ENCODE measurements at places on chromosomes 13 and 19.

GRCh38 chr19:8150998-8151766 lies 1.8 kb upstream of the FBN3 start:
- no peak for DNase-seq

DNA sequence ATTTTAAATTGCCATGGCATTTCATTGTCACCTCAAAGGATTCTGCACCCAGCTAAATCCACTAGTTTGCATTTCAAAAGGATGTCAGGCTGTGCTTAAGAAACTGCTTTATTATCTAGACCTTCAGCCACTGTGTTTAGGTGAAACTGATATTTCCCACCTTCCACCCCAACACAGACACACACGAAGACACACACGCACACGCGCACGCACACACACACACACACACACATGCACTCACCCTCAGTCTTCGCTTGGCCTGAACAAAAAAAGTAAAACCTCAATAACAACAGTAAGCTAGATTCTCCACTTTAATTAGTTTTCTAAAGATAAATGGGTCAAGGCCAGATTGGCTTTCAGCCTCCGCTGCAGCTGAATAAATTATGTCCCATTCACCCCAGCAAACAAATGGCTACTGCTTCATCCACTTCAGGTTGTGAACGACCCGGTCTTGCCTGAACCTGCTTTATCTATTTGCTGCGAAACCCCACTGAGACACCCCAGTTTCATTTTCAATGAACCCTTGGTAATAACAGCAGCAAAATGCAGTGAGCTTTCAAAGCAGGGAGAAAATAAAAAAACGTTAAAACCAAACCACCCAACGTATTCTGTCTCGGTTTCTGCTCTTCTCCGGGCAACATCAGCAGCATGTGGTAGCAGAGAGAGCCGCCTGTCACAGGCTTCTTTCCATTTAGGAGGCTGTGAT lies 166.8 kb downstream of the DCT start:
- no peak for DNase-seq

GRCh38 chr19:13122275-13122878 lies 4.3 kb downstream of the NACC1 start:
- DNase-seq = no peak

GRCh38 chr13:111879719-111880118 lies 187.2 kb upstream of the SOX1 start:
- no peak for DNase-seq

DNA sequence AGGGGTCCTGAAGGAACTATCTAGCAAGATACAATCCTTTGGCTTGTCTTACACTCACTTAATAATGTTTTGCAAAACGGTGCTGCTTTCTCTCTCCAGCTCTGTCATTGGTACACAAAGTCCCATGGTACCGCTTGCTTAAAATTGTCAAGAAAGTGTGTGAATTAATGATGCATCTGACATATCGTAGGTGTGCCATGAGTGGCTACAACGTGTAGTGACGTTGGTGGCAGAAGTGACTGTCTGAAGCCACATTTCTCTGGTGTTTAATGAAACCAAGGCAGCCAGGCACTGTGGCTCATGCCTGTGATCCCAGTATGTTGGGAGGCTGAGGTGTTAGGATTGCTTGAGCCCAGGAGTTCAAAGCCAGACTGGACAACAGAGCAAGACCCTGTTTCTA lies 2.6 kb downstream of the HSH2D start:
- DNase-seq = no peak

GRCh38 chr13:24385902-24386301 lies 76.5 kb downstream of the C1QTNF9 start:
- no peak for DNase-seq

GRCh38 chr13:85665286-85665685 lies 133.9 kb downstream of the SLITRK6 start:
- DNase-seq = no peak

GRCh38 chr13:106177146-106177545 lies 358.3 kb downstream of the EFNB2 start:
- DNase-seq = no peak

DNA sequence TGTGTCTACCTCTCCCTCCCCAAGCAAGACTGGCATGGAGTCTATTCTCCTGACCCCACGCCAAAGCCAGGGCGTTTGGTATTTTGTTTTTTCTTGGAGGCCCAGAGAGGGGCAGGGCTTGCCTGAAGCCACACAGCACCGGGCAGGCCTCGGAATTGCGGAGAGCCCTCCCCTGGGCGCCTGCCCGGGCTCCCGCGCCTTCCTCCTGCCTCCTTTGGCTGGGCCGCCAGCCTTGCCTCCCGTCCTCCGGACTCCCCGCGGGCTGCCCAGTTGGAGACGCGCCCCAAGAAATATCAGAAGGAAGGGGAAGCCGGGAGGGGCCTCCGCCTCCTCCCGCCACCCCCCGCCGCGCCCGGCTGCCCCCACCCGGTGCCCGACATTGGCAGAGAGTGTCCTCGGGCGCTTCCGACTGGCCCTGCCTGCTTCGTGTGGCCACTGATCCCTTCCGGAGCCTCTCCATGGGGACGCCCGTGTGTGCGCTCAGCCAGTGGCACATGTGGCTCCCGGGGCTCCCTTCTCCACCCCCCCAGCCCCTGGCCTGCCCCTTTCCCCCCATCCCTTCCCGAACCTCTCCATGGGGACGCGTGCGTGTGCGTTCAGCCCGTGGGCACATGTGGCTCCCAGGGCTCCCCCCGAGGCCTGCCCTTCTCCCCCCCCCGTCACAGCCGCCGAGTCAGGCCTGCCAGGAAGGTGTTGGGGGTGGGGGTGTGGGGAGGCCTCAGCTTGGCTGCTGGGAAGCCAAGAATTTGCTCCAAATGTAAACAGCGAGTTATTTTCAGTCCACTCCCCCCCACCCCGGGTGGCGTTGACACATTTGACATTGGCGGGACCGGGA lies 37.3 kb downstream of the NFIC start:
- DNase-seq = peak; percentile 99

DNA sequence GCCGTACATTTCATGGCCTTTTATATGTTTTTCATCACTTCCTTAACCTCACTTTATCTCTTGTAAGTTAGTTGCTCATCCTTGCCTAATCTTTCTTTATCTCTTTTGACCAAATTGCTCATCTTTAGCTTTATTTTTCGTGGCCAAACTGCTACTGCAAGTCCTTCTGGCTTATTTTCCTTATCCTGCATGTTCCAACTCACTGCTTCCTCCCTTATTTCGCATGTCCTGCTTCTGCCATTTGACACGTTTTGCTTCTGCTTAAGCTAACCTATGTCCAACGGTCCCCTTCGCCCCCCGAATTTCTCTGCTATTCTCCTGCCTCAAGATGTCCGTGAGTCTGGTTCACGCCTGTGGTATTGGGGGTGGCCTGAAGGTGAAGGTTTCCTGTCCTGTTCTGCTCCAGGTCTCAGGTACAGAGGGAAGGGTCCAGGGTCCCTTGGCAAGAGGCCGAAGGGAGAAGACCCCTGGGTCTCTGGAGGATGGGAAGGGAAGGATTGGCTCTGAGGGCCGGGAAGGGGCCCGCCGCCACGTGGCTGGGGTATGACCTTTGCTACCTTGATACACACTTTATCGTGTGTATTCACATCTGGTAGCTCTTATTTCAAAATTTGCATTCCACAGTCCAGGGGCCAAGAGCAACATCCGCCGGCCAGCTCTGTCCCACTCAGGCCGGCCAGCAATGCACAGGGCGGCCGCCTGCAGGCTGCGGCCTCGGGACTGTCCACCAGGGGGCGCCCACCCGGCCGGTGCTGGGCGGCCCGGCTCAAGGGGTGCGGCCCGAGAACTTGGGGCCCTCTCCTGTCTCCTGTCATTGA lies 2.9 kb upstream of the C19orf85 start:
- DNase-seq = peak; percentile 84

DNA sequence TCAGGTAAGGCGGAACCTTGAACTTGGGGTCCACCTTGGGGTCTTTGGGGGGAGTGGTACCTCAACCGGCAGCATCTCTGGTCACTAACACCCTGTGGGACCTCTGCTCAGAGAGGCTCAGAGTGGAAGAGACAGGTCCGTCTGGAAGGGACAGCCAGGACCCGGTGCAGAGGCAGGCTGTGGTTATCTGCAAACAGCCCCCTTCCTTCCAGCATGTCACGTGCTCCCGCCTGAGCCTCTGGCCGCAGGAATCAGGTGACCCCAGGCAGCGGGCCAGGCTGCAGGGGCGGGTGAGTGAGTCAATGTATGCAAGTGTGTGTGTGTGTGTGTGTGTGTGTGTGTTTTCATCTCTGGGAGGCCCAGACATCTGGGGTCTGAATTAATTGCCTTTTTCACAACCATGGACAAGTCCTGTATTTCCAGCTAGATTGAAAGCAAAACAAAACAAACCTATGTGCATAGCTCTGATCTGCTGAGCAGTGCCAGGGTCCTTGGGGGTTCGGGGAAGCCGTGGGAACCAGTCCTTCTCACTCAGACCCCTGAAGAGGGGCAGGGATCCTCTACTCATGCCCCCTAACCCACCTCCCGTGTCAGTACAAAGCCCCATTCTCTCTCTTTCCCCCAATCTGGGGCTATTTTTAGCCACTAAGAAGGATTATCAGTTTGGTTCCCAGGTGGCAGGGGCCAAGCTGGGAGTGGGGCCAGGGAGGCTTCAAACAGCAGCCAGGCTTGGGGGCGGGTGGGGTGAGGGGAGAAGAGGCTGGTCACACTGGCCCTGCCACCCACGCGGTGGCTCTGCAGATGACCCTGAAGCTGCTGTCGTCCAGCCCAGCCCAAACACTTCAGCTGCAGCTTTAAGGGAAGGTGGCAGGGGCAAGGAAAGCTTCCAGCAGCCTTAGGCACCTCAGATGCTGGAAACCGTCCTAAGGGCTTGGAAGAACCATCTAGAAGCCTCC lies 31.4 kb downstream of the CERS4 start:
- DNase-seq = peak; percentile 95

DNA sequence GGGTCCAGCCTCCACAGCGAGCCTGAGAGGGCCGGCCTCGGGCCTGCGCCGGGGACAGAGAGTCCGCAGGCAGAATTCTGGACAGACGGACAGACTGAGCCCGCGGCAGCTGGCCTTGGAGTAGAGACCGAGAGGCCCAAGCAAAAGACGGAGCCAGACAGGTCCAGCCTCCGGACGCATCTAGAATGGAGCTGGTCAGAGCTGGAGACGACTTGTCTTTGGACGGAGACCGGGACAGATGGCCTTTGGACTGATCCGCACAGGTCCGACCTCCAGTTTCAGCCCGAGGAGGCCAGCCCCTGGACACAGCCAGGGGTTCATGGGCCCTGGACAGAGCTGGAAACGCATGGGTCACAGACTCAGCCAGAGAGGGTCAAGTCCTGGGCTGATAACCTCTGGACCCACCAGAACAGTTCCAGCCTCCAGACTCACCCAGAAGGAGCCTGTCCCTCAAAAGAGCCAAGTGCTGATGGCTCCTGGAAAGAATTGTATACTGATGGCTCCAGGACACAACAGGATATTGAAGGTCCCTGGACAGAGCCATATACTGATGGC lies 490 bp downstream of the ITPKC start:
- peak; percentile 80 for DNase-seq

DNA sequence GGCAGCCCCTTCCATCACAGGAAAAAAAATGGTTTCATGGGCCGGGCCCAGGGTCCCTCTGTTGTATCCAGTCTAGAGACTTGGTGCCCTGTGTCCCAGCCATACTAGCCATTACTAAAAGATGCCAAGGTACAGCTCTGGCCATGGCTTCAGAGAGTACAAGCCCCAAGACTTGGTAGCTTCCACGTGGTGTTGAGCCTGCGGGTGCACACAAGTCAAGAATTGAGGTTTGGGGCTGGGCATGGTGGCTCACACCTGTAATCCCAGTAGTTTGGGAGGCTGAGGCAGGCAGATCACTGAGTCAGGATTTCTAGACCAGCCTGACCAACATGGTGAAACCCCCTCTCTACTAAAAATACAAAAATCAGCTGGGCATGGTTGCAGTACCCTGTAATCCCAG lies 214.3 kb downstream of the LIG4 start:
- DNase-seq = no peak

DNA sequence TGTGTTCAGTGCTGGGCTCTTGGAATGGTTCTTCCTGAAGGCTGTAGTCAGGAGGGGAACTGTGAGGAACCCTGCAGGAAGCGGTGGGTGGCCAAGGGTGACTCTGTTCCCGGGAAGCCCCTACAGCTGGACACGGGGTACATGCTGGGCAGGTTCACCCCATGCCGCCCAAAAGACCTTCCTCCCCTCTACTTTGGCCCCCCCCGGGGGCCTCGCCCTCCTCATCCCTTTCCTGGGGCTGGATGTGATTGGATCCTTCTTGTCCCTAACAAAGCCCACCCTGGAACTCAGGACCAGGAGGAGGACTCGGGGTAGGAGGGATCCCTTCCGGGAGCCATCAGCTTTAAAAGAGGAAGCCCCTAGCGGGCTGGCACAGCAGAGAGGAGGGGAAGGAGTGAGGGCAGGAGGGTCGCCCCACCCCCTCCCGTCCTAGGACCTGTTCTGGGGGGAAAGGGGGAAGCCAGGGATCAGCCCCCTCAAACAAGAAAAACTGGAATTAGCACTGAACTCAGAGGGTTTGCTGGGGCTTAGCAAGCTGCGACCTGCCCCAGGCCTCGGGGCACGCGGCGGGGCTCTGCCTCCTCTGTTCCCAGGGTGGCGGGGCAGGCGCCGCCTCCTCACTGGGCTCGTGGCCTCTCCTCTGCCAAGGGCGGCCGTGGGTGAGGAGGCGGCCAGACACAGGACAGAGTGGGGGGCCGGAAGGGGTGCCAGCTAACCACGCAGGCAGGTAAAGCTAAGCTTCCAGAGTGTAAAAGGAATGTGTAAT lies 4.0 kb downstream of the CEBPA start:
- DNase-seq = peak; percentile 62

DNA sequence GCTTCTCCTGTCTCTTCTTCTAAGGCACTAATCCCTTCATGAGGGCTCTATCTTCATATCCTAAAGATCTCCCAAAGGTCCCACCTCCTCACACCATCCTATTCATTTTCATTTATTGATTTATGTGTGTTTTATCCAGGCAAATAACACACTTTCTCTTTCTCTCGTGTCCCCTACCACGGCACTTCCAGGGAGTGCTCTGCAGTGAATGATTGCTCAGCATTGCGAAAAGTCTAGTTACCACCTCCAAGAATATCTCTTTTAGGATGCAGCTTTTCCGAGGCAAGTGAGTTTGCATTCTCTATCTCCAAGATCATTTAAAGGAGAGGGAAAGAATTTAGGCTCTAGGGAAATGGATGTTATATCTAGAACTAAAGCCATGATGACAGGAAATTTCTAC lies 101.7 kb downstream of the MIPEP start:
- no peak for DNase-seq

All from sigmoid colon (tissue), 7 donors.